ENCODE measurements at places on chromosomes 5 and 9.

DNA sequence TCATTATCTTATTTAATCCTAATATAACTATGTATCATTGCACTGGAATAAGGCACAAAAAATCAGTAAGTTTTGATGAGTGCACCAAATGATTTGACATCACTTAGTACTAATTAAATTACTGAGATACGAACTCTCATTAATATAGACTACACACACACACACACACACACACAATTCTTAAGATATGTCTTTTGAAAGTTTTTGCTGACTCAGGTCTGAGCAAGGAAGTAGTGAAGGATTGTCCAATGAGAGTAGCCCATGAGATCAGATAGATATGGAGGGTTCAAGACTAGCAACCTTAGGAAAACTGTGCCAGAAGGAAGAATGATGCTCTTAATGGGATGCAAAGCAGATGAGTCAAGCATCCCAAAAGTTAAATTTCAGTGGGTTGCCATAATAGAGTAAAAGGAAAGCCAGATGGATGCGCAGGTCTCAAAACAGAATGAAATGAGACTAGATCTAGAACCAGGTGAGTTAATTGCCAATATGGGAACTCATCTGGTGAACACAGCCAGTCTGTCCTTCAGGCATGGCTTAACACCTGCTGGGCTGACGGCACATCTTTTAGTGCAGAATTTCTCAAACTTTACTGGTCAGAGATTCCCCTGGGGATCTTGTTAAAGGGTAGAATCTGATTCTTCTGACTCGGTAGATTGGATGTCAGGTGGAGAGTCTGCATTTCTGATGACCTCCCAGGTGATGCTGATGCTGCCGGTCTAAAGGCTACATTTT is 197.0 kb upstream of the NR4A3 start:
- DNase-seq = no peak

DNA sequence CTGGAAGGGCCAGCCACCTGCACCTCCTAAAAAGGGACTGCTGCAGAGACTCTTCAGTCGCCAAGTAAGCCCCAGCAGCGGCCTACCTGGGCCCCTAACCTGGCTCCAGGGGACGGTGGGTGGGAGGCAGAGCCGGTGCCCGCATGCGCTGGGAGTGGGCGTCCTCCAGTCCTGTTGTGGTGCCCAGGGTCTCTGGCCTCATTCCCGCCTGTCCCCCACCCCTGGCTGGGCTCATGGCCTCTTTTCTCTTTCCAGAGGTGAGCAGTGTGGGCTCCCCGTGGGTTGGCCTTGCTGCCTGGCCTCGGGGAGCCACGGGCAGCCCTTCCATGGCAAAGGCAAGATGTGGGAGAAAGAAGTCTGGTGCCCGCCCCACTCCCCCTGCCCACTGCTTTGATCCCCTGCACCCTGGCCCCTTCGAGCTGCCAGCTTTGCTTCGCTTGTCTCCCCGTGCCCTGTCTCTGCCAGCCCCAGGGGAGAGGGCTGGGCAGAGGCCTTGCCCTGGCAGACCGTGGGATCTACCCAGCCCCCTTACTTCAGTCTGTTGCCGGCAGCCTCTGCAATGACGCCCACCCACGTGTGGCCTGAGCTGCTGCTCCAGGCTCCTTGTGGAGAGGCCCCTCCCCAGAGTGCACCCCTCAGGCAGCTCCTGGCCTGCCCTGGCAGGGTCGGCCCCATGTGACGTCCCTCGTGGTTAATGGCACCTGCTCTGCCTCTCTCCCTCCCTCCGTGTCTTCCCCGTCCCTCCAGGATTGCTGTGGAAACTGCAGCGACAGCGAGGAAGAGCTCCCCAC is 5.4 kb upstream of the PRR7 start:
- DNase-seq = no peak

- no peak for DNase-seq
Measured at GRCh38 chr5:56413546-56413945, 180.4 kb upstream of the ANKRD55 start.

DNA sequence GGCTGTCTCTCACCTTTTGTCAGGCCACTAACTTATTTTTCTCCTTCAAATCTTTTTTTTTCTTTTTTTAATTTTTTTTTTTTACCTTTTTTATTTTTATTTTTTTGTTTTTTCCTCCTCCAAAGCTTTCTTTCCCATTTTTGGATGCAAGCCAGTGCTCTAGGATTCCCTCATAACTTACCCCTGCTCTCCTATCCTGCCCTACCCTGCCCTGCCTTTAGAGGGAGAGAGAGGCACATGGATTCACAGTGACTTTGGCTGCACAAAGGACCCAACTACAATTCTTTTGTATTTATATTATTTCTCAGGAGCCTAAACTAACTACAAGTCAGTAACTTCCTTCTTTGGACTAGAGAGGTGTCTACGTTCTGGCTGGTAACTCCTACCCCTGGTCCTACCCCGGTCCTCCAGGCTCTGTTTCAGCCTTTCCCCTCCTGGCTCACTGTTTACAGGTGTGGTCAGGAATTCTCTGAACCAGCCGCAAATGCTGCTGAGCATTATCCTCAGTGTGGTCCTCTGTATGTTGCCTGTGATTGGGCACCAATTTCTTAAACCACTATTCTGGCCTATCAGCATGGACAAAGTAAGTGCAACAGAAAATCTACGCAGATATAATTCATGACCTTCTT is 8.4 kb upstream of the RUSC2 start:
- DNase-seq = no peak

GRCh38 chr5:143693651-143694252 is 118.2 kb upstream of the HMHB1 start:
- no peak for DNase-seq

DNA sequence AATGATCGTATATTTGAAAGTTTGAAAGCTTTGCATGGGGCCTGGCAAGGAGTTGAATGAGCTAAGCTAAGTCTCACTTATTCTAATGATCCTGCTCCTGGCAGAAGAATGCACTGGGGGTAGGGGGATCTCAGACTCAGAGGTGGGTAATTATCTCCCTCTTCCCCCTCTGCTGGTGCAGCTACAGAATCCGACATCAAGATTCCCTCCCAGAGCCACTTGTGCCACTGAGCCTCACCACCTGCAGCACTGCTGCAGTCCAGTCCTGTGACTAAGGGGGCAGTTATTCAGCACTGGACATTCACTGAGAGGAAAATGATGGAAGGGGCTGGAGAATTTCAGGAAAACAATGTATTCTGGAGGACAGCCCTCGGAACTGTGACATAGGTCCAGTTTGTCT is 205.8 kb downstream of the DEPDC1B start:
- DNase-seq = no peak

DNA sequence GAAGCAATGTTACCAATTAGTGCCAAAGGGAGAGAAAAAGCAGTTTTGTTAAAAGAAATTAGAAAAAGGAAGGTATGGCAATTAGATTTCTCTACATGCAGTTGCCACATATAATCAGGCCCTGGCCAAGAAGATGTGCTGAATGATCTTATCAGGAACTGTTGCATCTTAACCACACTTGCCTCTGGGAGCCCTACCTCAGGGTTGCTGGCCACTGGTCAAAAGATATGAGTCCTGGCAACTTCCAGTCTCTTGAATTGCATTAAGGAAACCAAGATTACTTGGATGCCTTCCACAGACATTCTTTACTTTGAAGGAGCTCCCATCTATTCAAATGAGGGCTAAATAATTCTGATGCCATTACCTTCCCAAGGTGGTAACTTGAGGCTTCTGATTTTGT is 60.4 kb downstream of the TNC start:
- DNase-seq = no peak

DNA sequence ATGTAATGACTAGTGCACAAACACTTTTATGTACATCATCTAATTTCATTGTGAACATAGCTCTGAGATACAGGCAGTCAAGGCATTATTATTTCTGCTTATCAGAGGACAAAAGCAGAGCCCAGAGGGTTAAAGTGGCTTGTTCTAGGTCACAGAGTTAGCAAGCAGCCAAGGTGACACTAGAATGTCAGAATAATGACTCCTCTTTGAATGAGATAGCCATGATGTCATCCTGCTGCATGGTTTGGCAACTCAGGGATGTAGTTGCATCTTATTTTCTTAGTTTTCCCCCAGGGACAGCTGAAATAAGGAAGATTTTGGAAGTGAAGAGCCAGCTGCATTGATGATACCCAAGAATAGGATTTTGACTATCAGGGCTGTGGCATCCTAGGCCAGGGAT is 54.4 kb downstream of the KCNV2 start:
- no peak for DNase-seq

DNA sequence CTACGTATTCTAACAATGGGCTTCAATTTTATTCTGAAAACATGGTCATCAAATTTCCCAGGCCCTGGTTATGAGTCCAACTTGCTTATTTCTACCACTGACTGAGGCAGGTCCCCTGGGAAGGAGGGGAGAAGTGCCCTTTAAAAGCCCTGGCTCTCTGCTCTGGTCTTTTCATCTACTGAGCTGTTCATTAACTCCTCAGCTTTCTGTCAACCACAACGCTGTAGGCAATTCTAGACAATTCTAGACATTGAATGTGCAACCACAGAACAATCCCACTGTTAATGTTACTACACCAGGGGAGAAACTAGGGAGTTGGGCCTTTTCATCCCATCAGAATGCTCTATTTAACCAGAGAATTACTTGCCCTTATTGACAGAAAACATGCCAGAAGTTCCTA is 10.0 kb downstream of the MOCS2 start:
- no peak for DNase-seq

DNA sequence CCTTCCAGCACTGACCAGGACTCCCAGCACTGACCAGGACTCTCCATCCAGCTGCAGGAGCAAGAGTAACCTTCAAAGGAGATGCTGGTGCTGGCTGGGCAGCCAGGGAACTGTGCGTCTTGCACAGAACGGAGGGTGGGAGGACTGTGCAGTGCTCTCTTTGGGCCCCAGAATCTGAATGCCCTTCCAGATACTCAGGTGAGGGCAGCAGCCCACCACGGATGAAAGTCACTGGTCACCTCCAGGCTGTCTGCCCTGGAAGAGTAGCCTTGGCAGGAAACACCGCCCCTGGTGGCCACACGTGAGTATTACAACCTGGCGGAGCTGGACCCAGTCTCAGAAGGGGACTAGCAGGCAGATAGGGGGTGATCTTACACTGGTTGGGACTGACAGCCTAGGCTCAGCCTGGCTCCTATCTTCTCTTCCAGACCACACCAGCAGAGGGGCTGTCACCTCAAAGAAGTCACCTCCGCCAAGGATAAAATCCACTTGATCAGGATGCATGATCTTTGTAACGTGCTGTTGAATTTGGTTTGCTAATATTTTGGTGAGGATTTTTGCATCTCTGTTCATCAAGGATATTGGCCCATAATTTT is 4.8 kb upstream of the SARDH start:
- DNase-seq = peak; percentile 53

- no peak for DNase-seq
Measured at GRCh38 chr5:34627794-34628193, 28.3 kb upstream of the RAI14 start.

DNA sequence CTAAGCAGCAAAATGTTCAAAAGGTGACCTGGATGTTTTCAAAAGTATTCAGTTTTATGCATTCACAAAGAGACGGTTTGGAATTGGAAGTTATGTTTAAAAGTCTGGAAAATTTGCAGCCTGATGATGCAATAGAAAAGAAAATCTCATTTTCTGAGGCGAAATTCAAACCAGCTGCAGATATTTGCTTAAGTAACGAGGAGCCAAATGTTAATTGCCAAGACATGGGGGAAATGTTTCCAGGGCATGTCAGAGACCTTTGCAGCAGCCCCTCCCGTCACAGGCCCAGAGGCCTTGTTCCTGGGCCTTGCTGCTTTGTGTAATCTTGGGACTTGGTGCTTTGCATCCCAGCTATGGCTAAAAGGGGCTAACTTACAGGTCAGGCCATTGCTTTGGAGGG is 228.2 kb downstream of the MAN2A1 start:
- DNase-seq = no peak

DNA sequence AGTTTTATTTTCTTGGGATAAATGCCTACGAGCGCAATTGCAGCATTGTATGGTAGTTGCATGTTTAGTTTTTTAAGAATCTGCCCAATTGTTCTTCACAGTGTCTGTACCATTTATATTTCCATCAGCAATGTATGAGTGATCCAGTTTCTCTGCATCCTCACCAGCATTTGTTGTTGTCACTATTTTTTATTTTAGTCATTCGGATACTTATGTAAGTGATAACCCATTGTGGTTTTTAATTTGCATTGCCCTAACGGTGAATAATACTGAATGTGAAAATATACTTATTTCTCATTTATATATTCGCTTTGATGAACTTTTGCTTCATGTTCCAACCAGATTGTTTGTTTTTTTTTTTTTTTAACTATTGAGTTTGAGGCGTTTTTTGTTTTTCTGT is 33.7 kb upstream of the PWWP2A start:
- DNase-seq = no peak

DNA sequence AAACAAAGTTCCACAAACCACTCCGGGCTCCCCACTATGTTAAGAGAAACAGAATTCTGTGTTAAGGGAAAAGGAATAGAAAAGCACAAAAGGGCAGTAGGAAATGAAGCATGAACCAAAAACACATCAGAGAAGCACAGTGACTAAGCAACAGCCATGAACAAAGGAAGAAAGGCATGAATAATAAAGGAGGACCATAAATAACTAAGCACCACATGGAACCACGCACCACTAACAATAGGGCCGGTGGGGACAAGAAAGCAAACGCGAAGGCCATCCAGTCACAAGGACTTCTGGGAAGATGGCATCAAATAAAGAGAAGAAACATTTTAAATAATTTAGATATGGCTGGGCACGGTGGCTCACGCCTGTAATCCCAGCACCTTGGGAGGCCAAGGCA is 18.0 kb downstream of the PRUNE2 start:
- no peak for DNase-seq

DNA sequence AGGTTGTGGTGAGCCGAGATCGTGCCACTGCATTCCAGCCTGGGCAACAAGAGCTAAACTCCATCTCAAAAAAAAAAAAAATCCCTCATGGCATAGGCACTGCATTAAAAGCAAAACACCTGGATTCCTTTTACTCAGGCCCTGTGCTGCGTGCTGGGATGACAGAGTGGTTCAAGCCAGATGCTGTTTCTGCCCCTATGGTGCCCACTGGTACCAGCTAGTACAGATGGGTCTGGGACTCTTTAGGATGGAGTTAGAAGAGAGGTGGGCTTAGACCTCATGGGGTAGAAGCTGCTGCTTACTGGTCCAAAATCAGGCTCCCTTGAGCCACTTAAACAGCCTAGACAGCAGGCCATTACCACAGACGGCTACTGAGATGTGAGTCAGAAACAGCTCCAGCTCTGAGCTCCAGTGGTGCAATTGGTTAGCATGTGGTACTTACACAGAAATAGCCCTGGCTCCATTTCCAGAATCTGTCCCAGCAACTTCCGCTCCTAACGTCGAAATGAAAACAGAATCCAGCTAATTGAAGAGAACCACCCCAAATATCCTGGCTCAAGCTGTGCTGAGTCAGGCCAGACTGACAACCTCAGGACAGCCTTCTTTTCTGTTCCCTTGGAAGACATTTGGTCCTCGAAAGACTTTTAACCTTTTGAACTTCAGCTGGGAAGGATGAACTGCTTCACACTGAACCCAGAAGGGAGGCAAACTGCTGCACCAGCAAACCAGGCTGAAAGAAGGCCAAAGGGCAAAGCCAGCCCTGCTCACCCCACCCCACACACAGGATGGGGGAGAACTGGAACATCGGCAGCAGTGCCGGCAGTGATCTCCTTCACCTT is 15.5 kb downstream of the C5orf15 start:
- DNase-seq = no peak

GRCh38 chr5:2756211-2757152 is 5.0 kb upstream of the IRX2 start:
- DNase-seq = no peak

- no peak for DNase-seq
Measured at GRCh38 chr5:88235828-88236227, 32.8 kb downstream of the TMEM161B start.
